Sigmoid colon (tissue), 7 donors: ENCODE measurements at places on chromosomes 11 and 22. TPM values are rescaled to one million over a fixed set of nuclear protein-coding genes. Genes with fewer than 3 reads are reported as not detected.

DNA sequence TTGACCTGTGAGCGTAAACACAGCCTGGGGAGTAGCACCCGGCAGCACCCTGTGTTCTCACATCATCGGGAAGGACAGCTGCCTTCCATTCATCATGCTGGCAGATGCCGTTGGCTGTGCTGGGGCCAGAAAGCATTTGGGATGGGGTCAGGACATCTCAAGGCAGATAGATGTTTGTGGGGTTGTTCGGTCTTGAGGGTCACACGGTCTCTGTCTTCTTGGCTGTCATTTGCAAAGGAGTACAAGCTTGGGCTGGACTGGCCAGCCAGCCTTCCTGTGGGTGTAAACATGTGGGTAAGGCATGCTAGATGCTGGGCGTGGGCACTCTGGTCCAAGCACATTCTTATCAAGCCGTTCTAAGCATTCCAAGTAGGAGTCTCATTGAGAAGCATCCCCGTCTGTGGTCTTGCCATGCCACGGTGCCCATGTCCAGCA is 81.4 kb downstream of the TBC1D22A start:
- DNase-seq: no peak

- DNase-seq: no peak
These were observed 284.6 kb upstream of the ZC3H12C start for GRCh38 chr11:109808569-109808968.

DNA sequence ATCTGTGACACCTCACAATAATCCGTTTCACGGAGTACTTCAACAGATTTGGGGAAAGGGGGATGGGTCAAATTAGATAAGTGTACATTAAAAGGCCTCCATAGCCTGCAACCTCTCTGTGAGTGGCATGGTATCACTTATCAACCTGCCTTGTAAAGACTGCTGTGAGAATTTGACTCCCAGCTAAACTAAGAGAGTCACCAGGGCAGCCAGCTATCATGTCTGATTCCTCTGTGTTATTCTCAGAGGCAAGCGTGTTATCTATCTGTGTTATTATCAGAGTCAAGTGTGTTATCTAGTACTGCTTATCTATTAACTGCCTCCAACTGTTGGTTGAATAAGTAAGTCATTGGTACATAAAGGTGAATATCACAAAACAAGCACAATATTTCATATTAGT is 4.1 kb upstream of the FAM83F start:
- DNase-seq: no peak

HEPHL1 gene
- total RNA-seq: not detected

ZP1 gene
- total RNA-seq: not detected

- no peak for DNase-seq
These were observed 127.3 kb downstream of the TENM4 start for GRCh38 chr11:79313530-79313913.
